Brain pericyte (primary cell): ENCODE measurements at places on chromosomes 12 and 14.

DNA sequence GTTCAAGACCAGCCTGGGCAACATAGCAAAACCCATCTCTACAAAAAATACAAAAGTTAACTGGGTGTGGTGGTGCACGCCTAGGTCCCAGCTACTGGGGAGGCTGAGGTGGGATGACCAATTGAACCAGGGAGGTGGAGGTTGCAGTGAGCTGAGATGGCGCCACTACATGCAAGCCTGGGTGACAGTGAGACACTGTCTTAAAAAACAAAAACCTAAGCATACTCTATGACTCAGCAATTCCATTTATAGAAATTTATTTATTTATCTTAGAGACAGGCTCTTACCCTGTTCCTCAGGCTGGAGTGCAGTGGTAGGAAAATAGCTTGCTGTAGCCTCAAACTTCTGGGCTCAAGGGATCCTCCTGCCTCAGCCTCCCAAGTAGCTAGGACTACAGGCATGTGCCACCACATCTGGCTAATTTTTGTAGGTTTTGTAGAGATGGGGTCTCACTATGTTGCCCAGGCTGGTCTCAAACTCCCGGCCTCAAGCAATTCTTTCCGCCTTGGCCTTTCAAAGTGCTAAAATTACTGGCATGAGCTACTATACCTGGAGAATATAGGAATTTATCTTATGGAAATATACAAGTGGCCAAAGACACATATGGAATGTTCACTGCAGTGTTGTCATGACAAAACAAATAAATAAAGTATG, 43.3 kb downstream of the NCKAP5L start:
- no peak for DNase-seq

DNA sequence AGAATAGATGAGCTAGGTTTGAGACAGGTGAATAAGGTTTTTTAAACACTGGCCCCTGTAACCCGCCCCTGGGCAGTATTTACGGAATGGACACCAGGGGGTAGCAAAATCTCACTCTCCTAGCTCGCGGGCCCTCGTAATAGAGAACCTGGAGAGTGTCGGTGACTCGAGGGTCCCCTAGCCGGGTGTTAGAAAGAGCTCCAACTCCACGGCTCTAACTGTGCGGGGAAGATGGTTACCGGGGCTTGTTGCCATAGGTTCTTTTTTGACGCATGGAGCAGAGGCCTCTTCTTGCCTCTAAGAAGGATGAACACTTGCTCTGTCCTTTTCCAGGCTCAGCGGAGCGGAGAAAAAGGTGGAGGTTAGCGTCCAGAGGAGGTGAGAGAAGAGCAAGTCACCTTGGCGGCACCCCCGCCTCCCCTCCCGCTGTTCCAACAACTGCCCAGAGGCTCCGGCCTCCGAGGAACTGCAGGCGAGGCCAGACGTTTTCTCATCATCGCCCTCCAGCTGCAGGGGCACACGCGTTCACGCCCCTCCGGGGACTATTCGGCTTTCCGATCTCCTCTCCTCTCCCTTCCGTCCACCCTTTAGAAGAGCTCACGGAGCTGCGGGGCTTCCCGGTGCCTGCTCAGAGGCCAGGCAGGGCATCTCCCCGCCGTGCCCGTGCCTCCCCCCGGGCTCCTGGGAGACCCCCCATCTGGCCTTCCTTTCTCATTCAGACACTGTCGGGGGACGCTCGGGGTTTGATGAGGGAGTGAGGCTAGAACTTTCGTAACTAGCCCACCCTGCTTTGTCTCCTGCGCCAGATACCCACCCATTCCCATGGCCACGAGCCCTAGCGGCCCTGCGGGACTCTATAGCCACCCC, 1.4 kb upstream of the ARHGEF40 start:
- DNase-seq: no peak

DNA sequence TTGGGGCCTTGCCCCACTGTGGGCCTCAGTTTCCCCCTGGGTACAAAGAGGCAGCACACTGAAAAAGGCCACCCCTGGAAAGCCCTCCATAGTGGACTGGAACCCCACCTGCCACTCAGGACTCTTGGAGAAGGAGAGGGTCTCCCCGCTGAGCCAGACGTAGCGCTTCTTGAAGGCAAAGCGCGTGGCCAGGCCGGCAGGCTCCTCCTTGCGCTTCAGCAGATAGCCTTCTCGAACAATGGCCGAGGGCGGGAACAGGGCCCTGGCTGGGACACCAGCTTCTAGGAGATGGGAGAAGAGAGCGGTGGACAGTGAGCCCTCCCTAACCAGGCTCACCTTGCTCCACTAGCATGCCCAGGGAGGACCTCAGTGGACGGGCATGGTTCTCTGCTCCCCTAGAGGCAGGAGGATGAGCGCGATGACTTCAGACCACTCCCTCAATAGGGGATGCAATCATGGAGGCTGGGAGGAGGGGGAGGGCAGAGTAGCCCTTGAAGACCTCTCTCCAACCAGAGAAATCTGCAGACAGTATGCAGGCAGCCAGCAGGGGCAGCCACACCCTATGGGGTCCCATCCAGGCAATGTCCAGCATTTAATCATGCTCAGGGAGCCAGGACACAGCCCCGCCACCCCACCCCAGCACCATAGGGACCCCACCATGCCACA, 29.8 kb downstream of the RASAL1 start:
- DNase-seq: no peak

- DNase-seq: no peak
Measured at GRCh38 chr14:61196792-61197191, 84.3 kb downstream of the TMEM30B start.

GRCh38 chr12:108320507-108321293, 18.4 kb downstream of the CMKLR1 start:
- no peak for DNase-seq

GRCh38 chr12:102958073-102958829, 777 bp downstream of the ASCL1 start:
- no peak for DNase-seq

- no peak for DNase-seq
Measured at GRCh38 chr12:97386133-97386581, 76.4 kb upstream of the RMST start.

- DNase-seq: no peak
Measured at GRCh38 chr14:91290986-91291385, 46.5 kb upstream of the GPR68 start.

DNA sequence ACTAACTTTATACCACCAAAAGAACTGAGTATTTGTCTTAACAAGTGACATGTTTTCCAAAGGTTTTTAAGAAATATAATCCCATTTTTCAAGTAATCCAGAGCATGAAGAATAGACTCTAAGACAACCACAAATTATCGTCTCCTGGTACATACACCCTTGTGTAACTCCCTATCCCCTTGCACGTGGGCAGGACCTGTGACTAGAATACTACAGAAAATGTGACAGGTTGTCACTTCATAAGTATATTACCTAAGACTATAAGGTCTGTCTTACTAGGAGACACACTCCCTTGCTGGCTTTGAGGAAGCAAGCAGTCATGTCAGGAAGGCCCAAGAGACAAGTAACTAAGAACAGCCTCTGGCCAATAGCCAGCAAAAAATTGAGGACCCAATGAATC, 8.3 kb upstream of the TTC5 start:
- no peak for DNase-seq

DNA sequence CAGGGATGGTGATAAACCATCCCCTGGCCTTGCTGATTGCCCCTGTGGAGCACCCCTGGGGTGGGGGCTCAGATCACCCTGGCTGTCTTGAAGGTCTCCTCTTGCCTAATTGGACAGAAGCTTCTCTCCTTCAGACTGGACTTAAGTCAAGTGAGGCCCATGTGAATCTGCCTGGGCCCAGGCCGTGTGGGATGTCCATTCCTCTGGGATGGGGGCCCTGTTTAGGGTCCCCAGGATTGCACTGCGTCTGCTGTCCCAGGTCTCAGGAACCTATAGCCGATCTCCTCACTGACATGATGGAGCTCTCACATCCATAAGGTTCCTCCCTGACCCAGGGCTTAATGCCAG, 20.2 kb downstream of the SERPINA1 start:
- DNase-seq: no peak

GRCh38 chr12:108622421-108622820, 11.3 kb downstream of the SELPLG start:
- DNase-seq: no peak

DNA sequence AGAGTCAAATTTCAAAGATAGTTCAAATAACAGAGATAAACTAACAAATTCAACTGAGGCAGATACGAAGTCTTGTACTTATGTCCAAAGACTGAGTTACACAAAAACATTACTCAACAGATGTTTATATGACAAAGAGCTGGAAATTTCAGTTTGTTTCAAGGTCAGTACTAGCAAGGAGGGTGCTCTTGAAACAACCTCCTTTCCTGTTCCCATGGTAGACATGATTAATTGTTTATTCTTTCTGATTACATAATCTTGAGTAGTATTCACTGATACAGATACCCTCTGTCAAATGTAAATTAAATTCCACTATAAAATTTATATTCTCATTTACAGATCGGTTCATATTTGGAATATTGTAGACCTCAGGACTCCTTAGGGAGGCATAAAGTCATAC, 23.4 kb downstream of the TSPAN8 start:
- no peak for DNase-seq

- no peak for DNase-seq
Measured at GRCh38 chr12:120231316-120232011, 30.6 kb upstream of the RPLP0 start.

DNA sequence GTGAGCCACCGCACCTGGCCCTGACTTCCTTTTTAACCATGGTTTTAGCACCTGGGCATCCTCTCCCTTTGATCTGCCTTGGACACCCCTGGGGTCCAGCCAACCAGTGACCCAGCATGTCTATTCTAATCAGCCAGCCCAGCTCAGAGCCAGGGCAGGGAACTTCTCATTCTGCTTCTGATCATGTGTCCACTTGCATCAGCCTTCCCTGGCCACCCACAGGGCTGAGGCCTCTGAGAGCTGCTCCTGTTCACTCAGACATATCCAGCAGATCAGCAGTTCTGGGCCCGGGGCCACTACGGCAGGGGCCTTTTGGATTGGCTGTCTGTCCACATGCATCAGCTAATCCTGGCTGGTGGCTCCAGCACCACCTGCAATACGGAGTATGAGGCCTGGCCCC, 117.9 kb upstream of the MAP1LC3B2 start:
- no peak for DNase-seq

DNA sequence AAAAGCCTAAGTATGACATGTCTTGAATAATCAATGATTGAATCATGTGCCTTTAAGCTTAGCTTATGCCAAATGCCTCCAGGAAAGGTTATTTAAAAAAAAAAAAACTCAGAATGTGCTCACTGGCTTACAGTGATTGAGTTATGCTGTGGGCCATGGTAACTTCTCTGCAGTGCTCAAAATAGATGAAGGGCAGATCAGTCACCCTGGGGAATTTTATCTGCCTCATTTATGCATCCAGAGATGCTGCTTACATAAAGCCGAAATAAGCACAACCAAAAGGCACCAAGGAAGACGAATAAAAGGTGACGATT, 118.7 kb upstream of the MDM1 start:
- no peak for DNase-seq

GRCh38 chr12:132649226-132649945, 30.8 kb downstream of the P2RX2 start:
- no peak for DNase-seq

GRCh38 chr12:104138797-104139152, 765 bp upstream of the NFYB start:
- no peak for DNase-seq

DNA sequence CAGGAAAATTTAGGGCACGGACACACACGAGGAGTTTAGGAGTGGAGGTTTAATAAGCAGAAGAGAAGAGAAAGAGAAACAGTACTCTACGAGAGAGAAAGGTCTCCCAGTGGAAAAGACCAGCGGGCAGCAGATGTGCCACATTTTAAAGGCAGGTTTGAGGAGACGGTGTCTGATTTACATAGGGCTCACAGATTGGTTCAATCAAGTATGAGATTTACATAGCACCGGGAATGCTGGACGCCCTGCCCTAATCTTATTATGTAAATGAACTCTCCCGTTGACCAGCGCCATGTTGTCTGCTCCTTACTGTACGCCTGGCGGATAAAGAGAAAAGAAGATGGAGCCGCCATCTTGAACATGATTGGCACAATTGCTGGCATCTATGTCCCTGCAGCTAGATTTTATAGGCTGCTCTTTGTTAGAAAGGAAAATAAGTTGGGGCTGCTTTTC, 17.9 kb downstream of the NFKBIA start:
- DNase-seq: no peak

DNA sequence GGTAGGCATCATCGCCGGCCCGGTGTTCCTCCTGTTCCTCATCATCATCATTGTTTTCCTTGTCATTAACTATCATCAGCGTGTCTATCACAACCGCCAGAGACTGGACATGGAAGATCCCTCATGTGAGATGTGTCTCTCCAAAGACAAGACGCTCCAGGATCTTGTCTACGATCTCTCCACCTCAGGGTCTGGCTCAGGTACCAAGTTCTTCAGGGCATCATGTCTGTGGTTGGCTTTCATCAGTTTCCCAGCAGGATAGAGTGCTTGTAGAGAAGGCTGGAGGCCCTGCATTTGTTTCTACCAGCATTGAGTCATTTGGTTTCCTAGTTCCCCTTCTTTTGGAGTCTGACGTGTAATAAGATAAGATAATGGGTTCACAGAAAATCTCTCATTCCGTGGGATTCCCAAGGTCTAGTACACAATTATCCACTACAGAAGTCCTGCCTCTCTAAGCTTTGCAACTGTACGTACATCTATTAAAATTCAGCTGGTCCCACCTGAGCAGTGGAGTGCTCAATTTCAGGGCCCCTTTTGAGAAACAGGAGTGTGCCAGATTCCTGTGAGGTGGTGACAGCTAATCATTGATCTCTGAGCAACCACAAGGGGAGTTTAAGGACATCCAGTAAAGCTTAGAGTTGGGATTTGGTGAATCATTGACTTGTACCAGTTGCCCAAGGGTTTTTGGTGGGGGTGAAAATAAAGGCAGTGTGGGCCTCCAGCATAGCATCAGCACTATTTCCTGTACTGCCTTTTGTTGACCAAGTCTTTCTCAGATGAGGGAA, 25.1 kb downstream of the ACVR1B start:
- DNase-seq: no peak

DNA sequence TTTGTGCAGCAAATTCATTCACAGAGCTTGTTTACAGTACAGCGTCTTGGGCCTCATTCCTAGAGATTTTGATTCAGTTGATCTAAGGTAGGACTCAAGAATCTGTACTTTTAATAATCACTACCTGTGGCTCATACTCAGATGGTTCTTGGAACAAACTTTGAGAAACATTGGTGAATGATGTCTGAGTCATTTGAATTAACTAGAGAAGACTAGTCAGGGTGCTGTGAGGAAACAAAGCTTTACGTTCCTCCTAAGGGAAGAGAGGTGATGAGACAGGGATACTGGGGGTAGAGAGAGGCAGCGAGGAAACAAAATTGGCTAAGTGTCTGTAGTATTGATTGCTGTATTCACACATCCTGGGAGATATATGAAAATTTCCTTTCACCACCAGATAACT, 109.4 kb downstream of the SLC15A5 start:
- DNase-seq: no peak
